Chondrocyte (in vitro differentiated cells): ENCODE measurements at places on chromosomes 1 and 21. TPM values are rescaled to one million over a fixed set of nuclear protein-coding genes. Genes with fewer than 3 reads are reported as not detected.
A peak's percentile ranks its signal among the peaks of the same experiment; 100 is the strongest.

The TMOD4 gene
- total RNA-seq, result 0.60 to 1.9 TPM in 2 of 3 replicates, not detected in the other

DNA sequence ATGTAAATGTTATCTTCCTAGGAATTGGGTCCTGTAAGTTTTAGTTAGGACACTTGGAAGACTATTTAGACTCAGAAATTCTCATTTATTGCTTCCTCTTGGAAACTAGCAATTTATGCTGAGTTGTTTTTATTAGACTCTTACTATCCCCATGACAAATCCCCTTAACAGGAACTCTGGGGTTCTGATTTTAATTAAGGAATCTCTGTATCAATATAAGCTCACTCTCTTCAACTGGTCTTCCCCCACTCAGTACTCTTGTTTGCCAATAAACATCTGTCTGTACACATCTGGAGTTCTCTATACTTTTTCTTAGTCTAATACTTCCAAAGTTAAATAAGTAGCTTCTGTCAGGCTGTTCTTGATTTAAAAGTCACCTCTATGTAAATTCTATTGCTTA lies 64.1 kb upstream of the TBX15 start:
- H3K4me3 ChIP-seq, result no peak overlapping the region
- no peaks in the 10 kb centered on the region for H3K27me3 ChIP-seq
- no peaks in the 10 kb centered on the region for H3K36me3 ChIP-seq
- peaks cover 1% of the 10 kb centered on the region for H3K4me1 ChIP-seq
- no peak for DNase-seq

DNA sequence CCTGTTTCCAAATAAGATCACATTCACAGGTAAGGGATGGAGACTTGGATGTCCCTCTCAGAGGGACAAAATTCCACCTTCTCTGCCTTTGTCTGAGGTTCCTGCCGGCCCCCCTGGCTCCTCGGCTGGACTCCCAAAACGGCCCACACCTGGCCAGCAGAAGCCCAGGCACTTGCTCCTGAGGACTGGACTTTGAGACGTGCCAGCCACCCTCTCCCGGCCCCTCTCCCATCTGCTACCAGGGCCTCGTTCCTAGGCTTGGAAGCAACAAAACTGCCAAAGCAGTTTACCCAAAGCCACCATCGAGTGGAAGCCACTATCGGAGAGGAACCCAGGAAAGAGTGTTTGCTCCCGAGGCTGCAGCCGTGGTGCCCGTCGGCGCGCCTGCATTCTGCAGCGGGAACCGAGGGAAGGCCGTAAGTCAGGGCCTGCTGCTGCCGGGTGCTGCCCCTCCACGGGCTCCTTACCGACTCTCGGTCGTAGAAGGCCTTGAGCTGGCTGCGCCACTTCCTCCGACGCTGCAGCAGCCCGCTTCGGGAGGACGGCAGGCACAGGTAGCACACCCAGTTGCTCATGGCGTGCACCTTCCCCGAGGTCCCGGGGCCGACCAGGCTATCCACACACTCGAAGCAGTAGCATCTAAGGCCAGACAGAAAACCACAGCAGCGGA lies 3.5 kb downstream of the DNMT3L start:
- peaks cover 2% of the 10 kb centered on the region for H3K36me3 ChIP-seq
- peaks cover 3% of the 10 kb centered on the region for H3K4me1 ChIP-seq
- H3K27me3 ChIP-seq, result peaks cover 8% of the 10 kb centered on the region
- no peak overlapping the region for H3K27ac ChIP-seq

- H3K4me3 ChIP-seq, result no peak overlapping the region
- H3K27me3 ChIP-seq, result no peaks in the 10 kb centered on the region
- H3K4me1 ChIP-seq, result peaks cover 22% of the 10 kb centered on the region
- H3K36me3 ChIP-seq, result no peaks in the 10 kb centered on the region
These were observed 4.4 kb downstream of the CITED4 start for GRCh38 chr1:40857737-40858136.

GRCh38 chr1:152182431-152182830 lies 23.4 kb upstream of the RPTN start:
- peaks cover 20% of the 10 kb centered on the region for H3K27me3 ChIP-seq
- H3K4me3 ChIP-seq, result no peak overlapping the region
- peaks cover 7% of the 10 kb centered on the region for H3K4me1 ChIP-seq
- no peak for DNase-seq
- no peaks in the 10 kb centered on the region for H3K36me3 ChIP-seq
- no peak overlapping the region for H3K27ac ChIP-seq

- no peak for DNase-seq
- no peaks in the 10 kb centered on the region for H3K36me3 ChIP-seq
- H3K27ac ChIP-seq, result no peak overlapping the region
- peaks cover 7% of the 10 kb centered on the region for H3K4me1 ChIP-seq
- peaks cover 12% of the 10 kb centered on the region for H3K27me3 ChIP-seq
- H3K4me3 ChIP-seq, result no peak overlapping the region
These were observed 32.4 kb downstream of the EIF2D start for GRCh38 chr1:206579747-206580437.

The SSX2IP gene
- 6.1 to 9.5 TPM (median 6.2 TPM) in 3 replicates for total RNA-seq

The AUNIP gene
- total RNA-seq, result 0.80 to 2.9 TPM (median 1.2 TPM) in 3 replicates

DNA sequence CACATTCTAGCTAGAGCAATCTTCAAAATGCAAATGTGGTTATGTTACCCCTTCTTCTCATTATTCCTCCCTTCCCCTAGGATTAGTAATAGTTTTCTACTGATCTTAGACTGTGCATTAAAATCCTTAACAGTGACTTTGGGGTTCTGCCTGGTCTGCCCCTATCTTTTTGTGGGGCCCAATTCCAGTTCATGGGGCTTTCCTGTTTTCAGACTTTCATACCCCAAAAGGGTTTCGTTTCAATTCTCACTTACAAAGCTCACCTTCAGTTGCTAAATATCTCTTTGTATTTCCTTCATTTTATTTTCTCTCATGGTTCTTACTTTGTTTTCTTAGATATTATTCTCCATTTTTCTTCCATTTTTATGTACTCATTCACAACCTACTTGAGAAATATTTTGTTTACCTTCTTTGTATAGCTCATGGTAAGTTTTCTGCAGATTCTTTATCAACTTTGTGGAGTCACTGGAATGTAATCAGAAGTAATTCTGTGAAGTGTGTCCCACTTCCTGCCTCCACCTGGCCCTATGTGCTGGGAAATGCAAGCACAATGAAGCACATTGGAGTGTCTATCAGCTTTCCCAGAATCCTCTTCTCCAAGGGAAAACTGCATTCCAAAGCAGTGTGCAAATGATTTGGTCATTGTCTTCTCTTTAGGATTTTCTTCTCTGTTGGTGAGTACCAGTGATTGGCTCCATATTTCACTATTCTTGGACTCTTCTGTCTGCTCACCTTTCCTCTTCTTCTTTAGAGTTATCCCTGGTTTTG lies 350.2 kb downstream of the ZNF326 start:
- H3K36me3 ChIP-seq, result no peaks in the 10 kb centered on the region
- no peak overlapping the region for H3K27ac ChIP-seq
- H3K27me3 ChIP-seq, result peaks cover 4% of the 10 kb centered on the region
- no peaks in the 10 kb centered on the region for H3K4me1 ChIP-seq
- H3K4me3 ChIP-seq, result no peak overlapping the region
- DNase-seq, result no peak

The LRRN2 gene
- total RNA-seq, result 3.3 to 5.9 TPM (median 4.6 TPM) in 3 replicates

The CRYBG2 gene
- total RNA-seq, result not detected in 3 replicates

The KRTAP10-1 gene
- not detected in 3 replicates for total RNA-seq

- no peaks in the 10 kb centered on the region for H3K4me1 ChIP-seq
- H3K4me3 ChIP-seq, result no peak overlapping the region
- no peak for DNase-seq
- H3K27ac ChIP-seq, result no peak overlapping the region
- H3K27me3 ChIP-seq, result peaks cover 42% of the 10 kb centered on the region
- no peaks in the 10 kb centered on the region for H3K36me3 ChIP-seq
These were observed 6.9 kb downstream of the ACKR1 start for GRCh38 chr1:159211331-159212136.

- H3K27ac ChIP-seq, result peak overlapping the region; percentile 55
- H3K36me3 ChIP-seq, result no peaks in the 10 kb centered on the region
- H3K4me1 ChIP-seq, result peaks cover 50% of the 10 kb centered on the region
These were observed 93.6 kb downstream of the LEPR start for GRCh38 chr1:65514041-65514440.
